ENCODE measurements at places on chromosomes 3 and 15. TPM values are rescaled to one million over a fixed set of nuclear protein-coding genes. Genes with fewer than 3 reads are reported as not detected.

The PP2D1 gene
- not detected for total RNA-seq

DNA sequence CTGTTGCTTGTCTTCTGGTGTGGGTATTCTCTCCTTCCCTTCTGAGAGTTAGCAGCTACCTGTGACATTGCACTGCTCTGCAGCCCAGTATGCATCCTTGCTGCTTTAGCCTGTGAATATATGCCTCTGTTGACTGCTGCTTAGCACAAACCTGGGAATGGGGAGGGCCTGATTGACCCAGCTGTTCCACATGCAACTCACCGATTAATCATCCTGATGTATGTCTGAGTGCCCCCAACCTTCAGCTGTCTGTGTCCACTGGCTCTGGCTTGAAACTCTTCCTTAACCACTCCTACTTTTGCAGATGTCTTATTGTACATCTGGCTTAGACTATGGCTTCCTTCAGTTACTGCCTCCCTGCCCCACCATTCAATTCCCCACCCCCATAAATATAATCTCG, 119.1 kb downstream of the RASA2 start:
- DNase-seq = no peak
- H3K27ac ChIP-seq = no peak overlapping the region
- H3K4me1 ChIP-seq = no peaks in the 10 kb centered on the region
- H3K4me3 ChIP-seq = no peak overlapping the region
- peaks cover 47% of the 10 kb centered on the region for H3K36me3 ChIP-seq

The CCNB2 gene
- total RNA-seq = 107 TPM

GRCh38 chr15:78800806-78801205, 10.5 kb downstream of the ADAMTS7 start:
- no peak overlapping the region for H3K4me3 ChIP-seq
- H3K27me3 ChIP-seq = peaks cover 10% of the 10 kb centered on the region
- H3K27ac ChIP-seq = no peak overlapping the region
- H3K36me3 ChIP-seq = no peaks in the 10 kb centered on the region
- no peak for DNase-seq

DNA sequence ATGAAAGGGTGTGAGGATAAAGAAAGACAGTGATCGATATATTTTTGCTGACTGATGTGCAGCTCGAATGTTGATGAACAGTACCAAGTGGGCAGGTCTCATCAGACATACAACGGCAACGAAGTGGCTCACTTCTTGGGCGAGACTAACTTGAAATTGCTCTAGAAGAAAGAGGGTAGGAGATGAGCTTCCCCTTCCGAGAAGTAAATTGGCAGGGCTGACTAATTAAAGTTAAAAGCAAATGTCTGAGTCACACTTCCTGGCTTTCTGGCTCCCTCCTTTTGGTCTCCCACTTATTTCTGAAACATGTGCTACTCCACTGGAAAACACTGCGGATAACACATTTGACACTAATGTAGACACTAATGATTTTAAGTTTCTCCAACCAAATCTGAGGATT, 228.3 kb downstream of the ABHD5 start:
- no peak overlapping the region for H3K4me3 ChIP-seq
- no peak overlapping the region for H3K27ac ChIP-seq
- no peak for DNase-seq
- H3K4me1 ChIP-seq = no peaks in the 10 kb centered on the region

The RBP2 gene
- total RNA-seq = not detected

The FGF12 gene
- total RNA-seq = not detected

The THRB gene
- total RNA-seq = not detected

The GOLGA6L1 gene
- total RNA-seq = not detected

DNA sequence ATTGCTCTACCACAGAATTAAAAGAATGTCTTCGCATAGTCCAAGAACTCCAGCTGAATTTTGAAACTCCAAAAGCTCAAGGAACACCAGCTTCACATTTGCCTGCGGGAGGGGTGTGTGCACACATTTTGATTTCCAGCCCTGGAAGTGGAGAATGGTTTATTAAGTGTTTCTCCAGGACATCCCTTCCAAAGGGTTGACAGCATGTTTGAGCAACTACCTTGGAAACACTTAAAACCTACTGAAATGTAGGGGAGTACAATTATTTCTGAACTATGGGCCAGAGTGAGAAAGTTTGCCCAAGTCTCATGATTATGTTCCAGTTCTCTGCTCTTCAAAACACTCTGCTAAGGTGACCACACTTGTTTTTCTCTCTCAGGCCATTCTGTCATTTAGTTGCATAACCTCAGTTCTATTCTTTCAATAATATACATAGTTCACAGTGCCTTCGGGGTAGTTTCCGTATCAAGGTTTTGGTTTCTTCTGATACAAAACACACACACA, 7.9 kb downstream of the ACP3 start:
- no peaks in the 10 kb centered on the region for H3K4me1 ChIP-seq
- no peak overlapping the region for H3K4me3 ChIP-seq
- H3K27ac ChIP-seq = no peak overlapping the region
- DNase-seq = no peak
- no peaks in the 10 kb centered on the region for H3K36me3 ChIP-seq

DNA sequence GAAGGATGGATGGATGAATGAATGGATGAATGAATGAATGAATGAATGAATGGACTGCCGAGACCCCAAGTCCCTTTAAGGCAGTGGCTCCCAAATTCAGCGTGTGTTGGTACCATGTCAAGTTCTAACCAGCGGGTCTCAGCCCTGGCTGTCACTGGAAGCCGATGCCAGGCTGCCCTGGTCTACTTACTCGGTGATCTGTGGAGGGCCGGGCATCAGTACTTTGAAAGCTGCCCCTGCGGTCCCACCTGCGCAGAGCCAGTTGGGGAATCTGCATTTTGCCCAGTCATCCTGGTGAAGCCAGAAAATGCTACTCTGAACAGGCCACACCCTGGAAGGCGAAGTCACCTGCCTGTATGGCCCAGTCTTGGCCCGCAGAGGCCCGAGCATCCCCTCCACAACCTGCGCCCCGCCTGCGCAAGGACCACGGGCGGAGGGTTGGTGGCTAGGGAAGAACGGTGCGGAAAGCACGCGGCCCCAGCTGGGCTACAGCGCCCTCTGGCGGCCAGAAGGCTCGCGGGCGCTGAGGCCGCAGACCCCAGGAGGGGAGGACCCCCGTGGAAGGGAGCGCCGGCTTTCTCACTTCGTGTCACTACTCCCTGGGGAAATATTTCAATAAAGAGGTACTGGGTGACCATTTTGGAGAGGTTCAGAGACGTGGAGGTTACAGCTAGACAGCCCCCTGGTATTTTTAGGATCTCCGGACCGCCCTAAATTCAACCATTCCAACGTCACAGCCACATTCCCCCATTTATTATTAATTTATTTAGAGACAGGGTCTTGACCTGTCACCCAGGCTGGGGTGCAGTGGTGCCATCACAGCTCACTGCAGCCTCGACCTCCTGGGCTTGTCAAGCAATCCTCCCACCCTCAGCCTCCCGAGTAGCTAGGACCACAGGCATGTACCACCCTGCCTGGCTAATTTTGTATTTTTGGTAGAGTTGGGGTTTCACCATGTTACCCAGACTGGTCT, 34.9 kb downstream of the PRKCD start:
- H3K4me1 ChIP-seq = peaks cover 12% of the 10 kb centered on the region
- H3K27me3 ChIP-seq = no peaks in the 10 kb centered on the region
- DNase-seq = peak; percentile 58
- H3K4me3 ChIP-seq = no peak overlapping the region

The SMCO1 gene
- total RNA-seq = not detected

The CLRN1 gene
- total RNA-seq = not detected

DNA sequence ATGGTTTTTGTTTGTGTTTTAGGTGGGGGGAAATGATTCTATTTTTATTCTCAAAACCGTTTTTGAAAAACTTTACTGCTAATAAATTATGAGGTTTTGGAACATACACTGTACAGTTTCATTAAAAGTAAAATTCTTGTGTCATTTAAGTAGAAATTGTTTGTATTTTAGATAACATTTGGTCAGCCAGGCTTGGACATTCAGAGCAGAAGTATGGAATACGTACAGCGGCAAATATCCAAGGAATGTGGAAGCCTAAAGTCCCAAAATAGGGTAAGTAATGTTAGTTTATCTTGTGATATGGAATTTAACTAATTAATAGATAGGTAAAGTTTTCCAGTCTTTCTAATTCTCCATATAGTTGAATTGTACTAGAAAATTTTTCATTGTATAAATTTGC, 96.6 kb downstream of the SPRED1 start:
- H3K27ac ChIP-seq = no peak overlapping the region
- no peaks in the 10 kb centered on the region for H3K36me3 ChIP-seq
- no peaks in the 10 kb centered on the region for H3K4me1 ChIP-seq

The AGBL1 gene
- total RNA-seq = not detected

DNA sequence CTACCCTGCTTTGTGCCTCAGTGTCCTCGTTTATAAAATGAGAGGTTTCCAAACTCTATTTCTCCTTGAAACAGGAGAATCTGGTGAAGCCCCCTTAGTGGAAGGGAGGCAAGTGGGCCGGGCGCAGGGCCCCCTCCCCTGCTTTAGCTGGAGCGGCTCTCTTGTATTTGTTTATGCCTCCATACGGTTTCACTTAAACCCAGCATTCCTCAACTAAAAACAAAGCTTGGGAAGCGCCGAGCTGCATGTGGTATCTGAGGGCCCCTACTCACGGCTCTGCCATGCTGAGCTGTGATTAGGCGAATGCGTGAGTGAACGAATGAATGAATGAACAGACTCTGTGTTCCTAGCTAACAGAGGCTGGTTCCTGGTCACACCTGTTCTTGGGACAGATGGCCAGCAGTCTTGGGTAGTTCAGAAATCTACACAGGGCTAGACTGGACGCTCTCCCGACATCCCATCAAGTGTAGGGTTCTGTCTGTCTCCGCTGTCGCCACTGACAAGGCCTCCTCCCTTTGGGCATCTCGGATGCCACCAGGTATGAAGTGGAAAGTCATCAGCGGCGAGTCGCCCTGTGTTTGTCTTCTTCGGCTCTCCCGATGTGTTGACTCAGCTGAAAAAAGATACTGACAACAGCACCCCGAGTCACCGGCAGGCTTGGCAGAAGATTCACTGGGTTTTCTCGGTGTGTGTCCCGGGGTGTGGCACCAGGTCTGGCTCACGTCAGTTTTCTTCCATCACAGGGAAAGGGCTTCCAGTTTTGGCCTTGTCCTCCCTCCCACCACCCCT, 42.4 kb upstream of the VPS8 start:
- DNase-seq = no peak
- no peak overlapping the region for H3K27ac ChIP-seq
- no peak overlapping the region for H3K4me3 ChIP-seq
- no peaks in the 10 kb centered on the region for H3K36me3 ChIP-seq
- peaks cover 7% of the 10 kb centered on the region for H3K4me1 ChIP-seq
- no peaks in the 10 kb centered on the region for H3K27me3 ChIP-seq

GRCh38 chr3:128906804-128907525, 27.5 kb downstream of the ACAD9 start:
- no peak overlapping the region for H3K4me3 ChIP-seq
- no peak for DNase-seq
- no peaks in the 10 kb centered on the region for H3K4me1 ChIP-seq
- H3K36me3 ChIP-seq = peaks cover 32% of the 10 kb centered on the region
- H3K27ac ChIP-seq = no peak overlapping the region

The GREM1 gene
- not detected for total RNA-seq

The CYP19A1 gene
- total RNA-seq = not detected

DNA sequence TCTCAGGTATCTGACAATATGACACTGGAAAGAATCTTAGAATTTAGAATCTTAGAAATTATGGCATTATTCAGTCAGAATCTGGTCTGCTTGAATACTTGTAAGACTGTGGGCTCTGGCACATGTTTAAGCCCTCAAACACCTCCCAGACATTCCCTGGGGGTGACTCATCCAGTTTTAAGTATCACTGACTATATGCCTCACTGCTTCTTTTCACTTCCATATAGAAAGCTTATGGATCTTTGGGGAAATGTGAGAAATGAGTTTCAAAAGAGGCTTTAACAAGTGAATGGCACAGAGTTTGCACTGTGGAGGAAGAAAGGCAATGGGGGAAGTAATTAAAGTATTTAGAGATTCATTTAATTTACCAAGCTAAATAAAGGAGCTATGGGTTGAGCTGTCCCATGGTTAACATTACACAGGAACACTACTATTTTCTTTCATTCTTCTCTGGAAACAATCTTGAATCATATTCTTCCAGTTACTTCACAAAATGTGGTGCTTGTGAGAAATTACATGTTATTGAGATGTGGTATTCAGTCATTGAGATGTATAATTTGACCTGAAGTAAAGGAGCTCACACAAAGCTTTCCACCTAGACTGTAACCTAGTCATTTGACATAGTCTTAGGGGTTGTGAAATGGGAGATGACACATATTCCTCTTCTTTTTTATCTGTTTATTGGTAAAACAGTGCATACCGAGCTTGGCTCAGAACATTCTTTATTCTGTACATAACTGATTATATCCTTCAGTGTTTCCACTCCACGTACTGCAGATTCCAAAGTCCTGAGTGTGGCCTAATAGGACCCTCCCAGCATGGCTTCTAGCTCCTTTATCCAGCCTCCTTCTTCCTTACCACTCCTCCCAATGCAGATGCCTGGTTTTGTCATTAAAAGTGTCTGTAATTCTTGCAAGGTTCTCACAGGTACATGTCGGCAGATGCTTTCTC, 544.6 kb upstream of the NECTIN3 start:
- no peak overlapping the region for H3K27ac ChIP-seq
- no peak overlapping the region for H3K4me3 ChIP-seq
- no peaks in the 10 kb centered on the region for H3K4me1 ChIP-seq

DNA sequence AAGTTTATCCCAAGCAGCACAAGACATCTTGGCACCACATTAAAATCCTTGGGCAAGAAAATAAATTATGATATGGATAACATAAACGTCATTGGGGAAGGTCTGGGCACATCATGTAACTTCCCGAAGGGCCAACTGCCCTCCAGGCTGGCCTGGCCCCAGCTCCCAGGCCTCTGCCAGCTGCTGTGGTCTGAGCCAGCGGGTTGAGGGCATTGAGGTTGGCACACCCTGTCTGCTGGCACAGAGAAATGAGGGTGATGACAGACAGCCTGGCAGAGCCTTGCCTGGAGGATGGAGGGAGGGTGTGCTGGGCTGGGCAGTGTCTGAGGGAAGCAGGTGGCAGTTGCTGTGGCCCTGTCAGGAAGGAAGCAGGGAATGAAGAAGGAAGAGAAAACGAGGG, 3.3 kb upstream of the RBSN start:
- DNase-seq = no peak
- no peak overlapping the region for H3K4me3 ChIP-seq
- H3K4me1 ChIP-seq = peaks cover 40% of the 10 kb centered on the region
- H3K27me3 ChIP-seq = peaks cover 4% of the 10 kb centered on the region

The KLHDC8B gene
- total RNA-seq = 1.5 TPM

GRCh38 chr3:32121137-32121536, 14.7 kb downstream of the GPD1L start:
- no peak overlapping the region for H3K27ac ChIP-seq
- H3K4me3 ChIP-seq = no peak overlapping the region
- H3K4me1 ChIP-seq = peaks cover 34% of the 10 kb centered on the region

- H3K4me1 ChIP-seq = no peaks in the 10 kb centered on the region
- H3K4me3 ChIP-seq = no peak overlapping the region
- H3K27ac ChIP-seq = no peak overlapping the region
- no peaks in the 10 kb centered on the region for H3K36me3 ChIP-seq
Observed at GRCh38 chr3:145889730-145890129, 271.3 kb downstream of the PLOD2 start.

Measured in activated CD4-positive, alpha-beta T cell treated with anti-CD3 and anti-CD28 coated beads, Interleukin-2, amount 10 ng/mL, durations not matched to agents 7 days and 5 days (primary cell).